ENCODE measurements at places on chromosomes 13 and 19.

GRCh38 chr13:33388286-33388998 is 102.9 kb upstream of the STARD13 start:
- no peak for DNase-seq

DNA sequence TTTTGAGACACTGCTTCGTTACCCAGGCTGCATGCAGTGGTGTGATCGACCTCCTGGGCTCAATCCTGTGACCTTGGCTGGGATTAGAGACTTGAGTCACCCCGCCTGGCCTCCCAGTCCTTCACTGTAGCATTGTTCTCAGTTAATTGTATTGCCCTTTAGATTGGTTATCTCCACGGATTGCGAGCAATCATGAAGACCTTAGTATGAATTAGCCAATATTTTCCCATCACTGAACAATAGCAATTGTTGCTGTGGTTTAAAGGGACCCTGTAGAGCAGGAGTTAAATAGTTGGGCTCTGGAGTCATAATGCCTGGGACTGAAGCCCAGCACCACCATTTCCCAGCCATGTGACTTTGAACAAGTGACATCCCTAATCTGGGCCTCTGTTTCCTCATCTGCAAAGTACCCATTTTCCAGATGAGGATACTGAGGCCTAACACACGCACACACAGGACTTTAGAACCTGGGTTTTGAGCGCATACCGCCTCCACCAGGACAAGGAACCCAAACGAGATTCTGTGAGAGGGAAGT is 8.4 kb downstream of the PPP1R14A start:
- DNase-seq = no peak

DNA sequence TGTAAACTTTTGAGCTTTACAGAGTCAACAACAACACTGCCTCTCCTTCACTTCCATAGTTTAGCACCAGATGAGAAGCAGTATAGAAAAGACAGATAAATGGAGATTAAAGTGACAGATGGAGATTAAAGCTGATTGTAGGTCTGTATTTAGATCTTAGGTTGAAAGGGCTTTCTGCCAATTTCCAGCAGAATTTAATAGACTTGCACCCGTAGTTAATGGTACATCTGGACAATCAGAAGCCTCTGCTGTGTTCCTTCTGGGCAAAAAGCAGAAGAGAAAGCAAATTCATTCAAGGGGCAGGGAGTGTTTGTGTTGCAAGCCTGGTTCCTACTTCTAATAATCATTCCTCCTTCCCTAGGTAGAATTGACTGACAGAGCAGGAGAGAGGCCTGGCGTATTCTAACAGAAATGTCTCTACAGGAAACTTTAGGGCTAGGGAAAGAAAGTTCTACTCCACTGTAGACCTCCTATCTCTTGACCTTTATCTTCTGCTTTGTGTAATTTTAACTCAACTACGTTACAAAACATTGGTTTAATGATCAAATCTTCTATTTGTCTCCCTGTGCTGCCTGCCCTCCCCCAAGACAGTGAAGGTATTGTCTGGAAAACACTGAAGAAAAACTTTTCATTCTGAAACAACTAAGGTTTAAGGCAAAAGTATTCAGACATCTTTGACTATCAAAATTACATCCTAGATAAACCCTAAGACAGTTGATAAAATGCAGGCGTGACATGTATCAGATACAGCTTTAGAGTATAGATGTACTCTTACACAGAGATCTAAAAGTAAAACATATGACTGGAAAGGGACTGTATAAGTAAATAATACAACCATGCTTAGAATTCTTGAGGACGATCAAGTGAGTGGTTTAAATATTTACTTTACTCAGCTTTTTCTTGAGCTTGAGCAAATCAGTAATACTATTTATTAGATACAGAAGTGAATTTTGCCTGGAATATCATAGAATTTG is 44.4 kb downstream of the GPC6 start:
- DNase-seq = peak; percentile 96

GRCh38 chr13:57739089-57739488 is 107.5 kb downstream of the PCDH17 start:
- no peak for DNase-seq

DNA sequence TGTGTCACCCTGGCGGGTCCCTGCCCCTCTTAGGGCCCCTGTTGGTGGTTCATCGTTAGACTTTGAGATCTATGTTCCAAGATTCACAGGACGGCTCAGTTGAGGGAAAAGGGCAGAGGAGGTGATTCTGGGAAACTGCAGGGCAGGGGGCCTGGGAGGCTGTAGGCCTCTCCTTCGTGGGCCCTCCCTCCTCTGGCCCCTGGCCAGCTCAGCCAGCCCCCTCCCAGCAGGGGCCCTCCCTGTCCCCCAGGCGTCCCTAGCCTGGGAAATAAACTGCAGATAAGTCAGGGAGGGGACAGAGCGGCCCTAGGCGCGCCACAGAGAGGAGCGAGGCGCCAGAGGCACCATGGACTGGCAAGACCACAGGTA is 6.5 kb downstream of the HIF3A start:
- no peak for DNase-seq

- DNase-seq = no peak
Measured at GRCh38 chr19:41030651-41031050, 39.6 kb downstream of the CYP2B6 start.

- no peak for DNase-seq
Measured at GRCh38 chr13:39938596-39938995, 283.1 kb downstream of the COG6 start.
